Lung (tissue), 17 donors: ENCODE measurements at places on chromosomes 13 and 19. TPM values are rescaled to one million over a fixed set of nuclear protein-coding genes. Genes with fewer than 3 reads are reported as not detected.

The LIG4 gene
- 6.9 TPM for polyA plus RNA-seq

The ATP8A2 gene
- polyA plus RNA-seq: 0.33 TPM

The MZF1 gene
- 19.2 TPM for polyA plus RNA-seq

The PRX gene
- polyA plus RNA-seq: 30.1 TPM

The PSG3 gene
- polyA plus RNA-seq: not detected

The LGALS16 gene
- polyA plus RNA-seq: not detected

The NDUFA13 gene
- 301 TPM for polyA plus RNA-seq

The IGFL2 gene
- polyA plus RNA-seq: not detected

The LILRB4 gene
- 8.7 TPM for polyA plus RNA-seq

The PLK5 gene
- polyA plus RNA-seq: 0.09 TPM

The ZNF571 gene
- polyA plus RNA-seq: 3.3 TPM
